ENCODE measurements at places on chromosomes 7 and 10.
A peak's percentile ranks its signal among the peaks of the same experiment; 100 is the strongest.

DNA sequence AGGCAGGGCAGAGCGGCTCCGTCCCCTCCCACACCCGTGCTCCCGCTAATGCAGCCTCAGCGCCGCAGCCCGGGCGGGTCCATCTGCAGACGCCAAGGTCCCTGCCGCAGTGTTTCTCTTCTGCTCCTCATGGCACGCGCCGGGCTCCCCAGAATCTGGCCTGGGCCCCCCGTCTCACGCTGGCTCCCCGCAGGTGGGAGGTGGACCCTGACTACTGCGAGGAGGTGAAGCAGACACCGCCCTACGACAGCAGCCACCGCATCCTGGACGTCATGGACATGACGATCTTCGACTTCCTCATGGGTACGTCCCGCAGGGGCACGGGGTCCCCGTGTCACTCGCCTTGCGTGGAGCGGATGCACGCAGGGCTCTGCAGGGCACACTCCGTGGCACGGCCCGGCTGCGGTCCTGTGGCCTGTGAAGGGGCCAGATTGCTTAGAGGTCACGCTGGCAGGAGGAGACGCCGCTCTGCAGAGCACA lies 33.5 kb upstream of the FOXL3 start:
- H3K36me3 ChIP-seq, result no peaks in the 10 kb centered on the region
- no peaks in the 10 kb centered on the region for H3K4me1 ChIP-seq
- no peak for DNase-seq

DNA sequence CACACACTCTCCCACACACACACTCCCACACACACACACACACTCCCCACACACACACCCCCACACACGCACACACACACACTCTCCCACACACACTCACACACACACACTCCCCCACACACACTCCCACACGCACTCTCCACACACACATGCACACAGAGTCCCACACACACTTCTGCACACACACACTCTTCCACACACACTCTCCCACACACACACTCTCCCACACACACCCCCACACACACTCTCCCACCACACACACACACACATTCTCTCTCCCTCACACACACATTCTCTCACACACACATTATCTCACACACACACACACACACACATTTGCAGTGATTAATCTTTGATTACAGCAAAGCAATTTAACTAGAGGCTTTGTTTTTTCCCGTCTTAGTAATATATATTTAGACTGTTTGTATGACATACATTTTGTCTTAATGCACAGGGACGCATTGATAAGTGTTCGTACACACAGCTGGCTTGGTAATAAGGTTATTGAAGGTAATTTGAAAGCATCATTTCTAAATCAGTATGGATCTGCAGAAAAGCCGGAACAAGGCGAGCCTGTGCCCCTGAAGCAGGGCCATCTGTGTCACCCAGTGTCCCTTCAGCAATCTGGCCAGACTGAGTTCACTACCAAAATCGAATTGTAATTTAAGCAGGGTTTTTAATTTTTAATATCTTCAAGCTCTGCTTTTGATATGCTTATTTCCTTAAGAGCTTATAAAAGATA lies 69.9 kb upstream of the SH2B2 start:
- H3K27me3 ChIP-seq, result no peaks in the 10 kb centered on the region
- DNase-seq, result no peak
- H3K36me3 ChIP-seq, result no peaks in the 10 kb centered on the region
- no peak overlapping the region for H3K4me3 ChIP-seq
- H3K4me1 ChIP-seq, result no peaks in the 10 kb centered on the region

GRCh38 chr10:89283936-89284475 lies 17.8 kb upstream of the IFIT2 start:
- no peak overlapping the region for H3K27ac ChIP-seq
- H3K4me1 ChIP-seq, result no peaks in the 10 kb centered on the region
- no peak for DNase-seq

DNA sequence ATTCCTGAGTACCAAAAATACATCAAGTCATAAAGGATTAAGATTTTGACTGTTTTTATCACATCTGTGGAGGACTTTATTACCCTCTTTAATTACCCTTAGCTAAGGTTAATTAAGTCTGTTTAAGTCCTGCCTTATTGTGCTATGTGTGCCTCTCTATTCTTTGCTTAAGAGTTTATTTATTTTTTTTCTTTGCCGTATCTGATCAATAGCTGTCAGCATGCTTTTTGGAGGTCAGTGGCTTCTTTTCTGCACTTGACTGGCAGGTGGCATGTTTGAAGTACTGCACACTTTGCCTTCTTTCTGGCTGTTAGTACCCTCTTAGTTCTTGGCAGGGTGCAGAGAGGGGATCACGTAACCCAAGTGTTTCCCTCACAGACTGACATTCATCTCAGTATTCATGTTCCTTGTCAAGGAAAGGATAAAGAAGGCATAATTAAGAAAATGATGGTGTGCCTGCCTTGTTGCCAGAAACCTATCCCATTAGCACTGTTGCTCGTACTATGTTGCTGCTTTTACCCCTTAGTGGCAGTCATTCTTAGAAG lies 225.8 kb downstream of the EXOC4 start:
- peaks cover 8% of the 10 kb centered on the region for H3K4me1 ChIP-seq
- no peaks in the 10 kb centered on the region for H3K27me3 ChIP-seq
- DNase-seq, result no peak
- H3K4me3 ChIP-seq, result no peak overlapping the region
- no peak overlapping the region for H3K27ac ChIP-seq
- peaks cover 4% of the 10 kb centered on the region for H3K36me3 ChIP-seq

DNA sequence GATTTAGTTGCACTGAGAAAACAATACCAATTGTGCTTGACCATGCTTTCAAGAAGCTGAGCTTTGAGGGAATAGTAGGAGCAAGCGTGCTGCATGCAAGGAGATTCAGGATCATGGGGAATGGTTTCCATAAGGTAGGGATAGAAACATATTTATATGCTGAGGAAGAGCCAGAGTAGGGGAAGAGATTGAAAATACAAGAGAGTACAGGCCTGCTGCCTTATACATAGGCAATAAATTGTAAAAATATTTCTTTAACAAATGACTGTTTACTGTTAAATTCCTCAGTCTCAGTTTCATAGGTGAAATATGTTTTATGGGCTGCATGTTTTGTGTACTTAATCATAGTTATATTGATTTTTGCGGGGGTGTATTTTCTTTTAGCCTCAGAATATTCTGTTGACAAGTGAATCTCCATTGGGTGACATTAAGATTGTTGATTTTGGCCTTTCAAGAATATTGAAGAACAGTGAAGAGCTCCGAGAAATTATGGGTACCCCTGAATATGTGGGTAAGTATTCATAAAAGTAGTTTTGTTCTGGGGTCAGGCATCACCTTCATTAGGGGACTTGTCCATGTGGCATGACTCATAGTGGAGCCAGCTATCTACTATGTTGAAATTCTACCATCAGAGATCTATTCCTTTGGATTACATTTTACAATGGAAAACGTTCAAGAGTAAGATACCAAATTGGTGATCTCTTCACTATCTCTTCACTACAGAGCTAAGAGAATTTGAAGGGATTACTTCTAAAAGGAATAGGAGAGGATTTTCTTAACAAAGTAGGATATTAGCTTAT lies 36.5 kb downstream of the STK17A start:
- H3K27ac ChIP-seq, result no peak overlapping the region
- no peaks in the 10 kb centered on the region for H3K27me3 ChIP-seq
- peaks cover 38% of the 10 kb centered on the region for H3K36me3 ChIP-seq
- no peak overlapping the region for H3K4me3 ChIP-seq

- no peaks in the 10 kb centered on the region for H3K4me1 ChIP-seq
- no peak for DNase-seq
- no peak overlapping the region for H3K4me3 ChIP-seq
- no peaks in the 10 kb centered on the region for H3K36me3 ChIP-seq
Observed at GRCh38 chr10:57961487-57961886, 306.2 kb downstream of the IPMK start.

- no peaks in the 10 kb centered on the region for H3K4me1 ChIP-seq
- H3K27ac ChIP-seq, result no peak overlapping the region
- H3K4me3 ChIP-seq, result no peak overlapping the region
- H3K36me3 ChIP-seq, result no peaks in the 10 kb centered on the region
- no peak for DNase-seq
Observed at GRCh38 chr7:28075674-28076358, 104.8 kb downstream of the JAZF1 start.

- no peak overlapping the region for H3K27ac ChIP-seq
- no peaks in the 10 kb centered on the region for H3K27me3 ChIP-seq
- no peak overlapping the region for H3K4me3 ChIP-seq
- no peak for DNase-seq
Observed at GRCh38 chr7:64098-64915, 128.1 kb upstream of the FAM20C start.

- H3K4me3 ChIP-seq, result no peak overlapping the region
- H3K4me1 ChIP-seq, result no peaks in the 10 kb centered on the region
Observed at GRCh38 chr10:49751636-49752510, 10.2 kb downstream of the OGDHL start.

GRCh38 chr10:132478341-132479023 lies 59.1 kb upstream of the INPP5A start:
- no peak for DNase-seq
- H3K4me1 ChIP-seq, result no peaks in the 10 kb centered on the region
- H3K36me3 ChIP-seq, result no peaks in the 10 kb centered on the region
- H3K27ac ChIP-seq, result no peak overlapping the region
- no peak overlapping the region for H3K4me3 ChIP-seq
- H3K27me3 ChIP-seq, result no peaks in the 10 kb centered on the region

- no peaks in the 10 kb centered on the region for H3K36me3 ChIP-seq
- DNase-seq, result peak; percentile 52
- peaks cover 42% of the 10 kb centered on the region for H3K4me1 ChIP-seq
- H3K4me3 ChIP-seq, result peak overlapping the region; percentile 10
Observed at GRCh38 chr10:43287056-43288007, 20.5 kb upstream of the RASGEF1A start.

GRCh38 chr10:81872206-81872862 lies 2.7 kb upstream of the NRG3 start:
- DNase-seq, result no peak
- H3K4me1 ChIP-seq, result no peaks in the 10 kb centered on the region
- H3K27ac ChIP-seq, result no peak overlapping the region
- H3K4me3 ChIP-seq, result no peak overlapping the region
- H3K36me3 ChIP-seq, result no peaks in the 10 kb centered on the region
- peaks cover 3% of the 10 kb centered on the region for H3K27me3 ChIP-seq

DNA sequence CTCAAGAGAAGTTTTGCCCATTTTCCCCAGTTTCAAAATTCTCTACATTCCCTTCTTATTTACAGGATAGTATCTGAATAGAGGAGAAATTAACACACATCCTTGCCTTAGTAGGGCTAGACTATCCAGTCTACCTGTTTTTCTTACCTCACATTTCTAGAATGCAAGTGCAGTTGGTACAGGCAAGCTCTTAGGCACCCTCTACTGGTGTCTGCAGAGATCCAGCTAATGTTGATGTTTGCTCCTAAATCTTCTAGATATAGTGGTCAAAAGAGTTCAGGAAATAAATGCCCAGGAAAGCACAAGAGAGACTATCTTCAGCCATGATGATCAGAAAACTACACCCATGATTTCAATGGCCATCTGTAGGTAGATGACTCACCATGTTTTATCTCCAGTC lies 205.3 kb downstream of the HTR7 start:
- H3K36me3 ChIP-seq, result no peaks in the 10 kb centered on the region
- no peak for DNase-seq
- H3K27me3 ChIP-seq, result no peaks in the 10 kb centered on the region

DNA sequence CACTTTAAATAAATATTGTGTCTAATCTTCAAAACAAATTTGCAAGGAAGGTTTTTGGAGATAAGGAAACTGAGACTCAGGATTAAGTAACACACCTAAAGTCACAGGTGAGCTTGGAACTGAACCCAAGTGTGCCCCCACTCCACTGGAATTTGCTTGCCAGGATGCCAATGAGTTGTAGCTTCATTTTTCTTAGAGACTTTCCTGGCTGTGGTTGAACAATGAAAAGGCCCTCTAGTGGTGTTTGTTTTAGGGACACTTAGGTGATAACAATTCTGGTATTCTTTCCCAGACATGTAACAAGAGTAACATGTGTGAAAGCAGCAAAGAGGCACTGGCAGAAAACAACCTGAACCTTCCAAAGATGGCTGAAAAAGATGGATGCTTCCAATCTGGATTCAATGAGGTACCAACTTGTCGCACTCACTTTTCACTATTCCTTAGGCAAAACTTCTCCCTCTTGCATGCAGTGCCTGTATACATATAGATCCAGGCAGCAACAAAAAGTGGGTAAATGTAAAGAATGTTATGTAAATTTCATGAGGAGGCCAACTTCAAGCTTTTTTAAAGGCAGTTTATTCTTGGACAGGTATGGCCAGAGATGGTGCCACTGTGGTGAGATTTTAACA lies 1.5 kb downstream of the IL6 start:
- H3K4me1 ChIP-seq, result peaks cover 17% of the 10 kb centered on the region
- no peaks in the 10 kb centered on the region for H3K36me3 ChIP-seq
- H3K27ac ChIP-seq, result no peak overlapping the region
- peak; percentile 14 for DNase-seq

DNA sequence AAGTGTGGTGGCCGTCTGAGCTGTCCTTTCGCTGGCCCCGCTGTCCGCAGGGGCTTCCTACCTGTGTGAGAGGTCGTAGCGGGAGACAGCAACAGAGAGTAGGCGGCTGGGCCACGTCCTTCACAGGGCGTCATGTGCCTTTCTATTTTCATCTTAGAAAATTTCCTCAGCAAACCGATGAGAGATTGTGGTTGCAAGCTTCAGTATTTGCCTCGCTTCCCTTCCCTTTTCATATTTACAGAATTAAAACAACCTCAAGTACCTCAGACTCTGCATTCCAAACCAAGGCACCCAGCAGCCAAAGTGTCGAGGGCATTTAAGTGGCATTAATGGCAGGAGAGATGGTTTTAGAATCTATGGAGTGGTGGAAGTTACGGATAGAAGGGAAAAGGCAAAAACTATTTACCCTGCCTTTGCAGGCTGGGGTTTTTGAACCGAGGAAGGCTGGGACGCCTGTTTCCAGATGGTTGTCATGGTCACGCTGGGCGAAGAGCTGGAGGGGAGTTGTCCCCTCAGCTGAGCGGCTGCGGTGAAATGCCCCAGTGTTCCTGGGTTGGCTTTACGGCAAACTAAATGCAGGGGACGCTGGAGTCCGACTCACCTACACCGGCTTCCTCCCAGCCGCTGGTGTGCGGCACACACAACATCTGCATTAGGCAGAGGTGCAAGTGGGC lies 41.9 kb downstream of the WIPI2 start:
- no peak for DNase-seq
- H3K4me3 ChIP-seq, result no peak overlapping the region
- no peak overlapping the region for H3K27ac ChIP-seq
- no peaks in the 10 kb centered on the region for H3K4me1 ChIP-seq
- H3K36me3 ChIP-seq, result peaks cover 45% of the 10 kb centered on the region

DNA sequence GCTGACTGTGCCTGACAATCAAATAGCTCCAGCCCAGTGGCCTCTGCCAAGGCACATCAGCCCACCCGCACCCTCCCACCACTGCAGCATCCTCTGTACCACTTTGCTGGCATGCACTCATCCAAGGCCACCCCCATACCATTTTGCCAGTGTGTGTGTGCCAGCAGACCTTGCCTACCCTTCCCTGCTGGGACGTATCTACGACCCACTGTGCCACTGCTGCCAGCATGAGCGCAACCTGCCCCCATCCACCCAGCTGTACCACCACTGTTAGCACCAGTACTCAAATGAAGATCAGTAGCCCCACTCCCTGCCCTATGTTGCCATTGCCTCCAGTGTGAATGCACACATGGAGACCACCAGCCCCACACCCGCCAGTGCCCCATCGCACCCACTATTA lies 149.4 kb upstream of the PTN start:
- H3K4me1 ChIP-seq, result no peaks in the 10 kb centered on the region
- no peaks in the 10 kb centered on the region for H3K36me3 ChIP-seq
- no peak overlapping the region for H3K4me3 ChIP-seq
- no peak for DNase-seq
